Stimulated activated CD8-positive, alpha-beta memory T cell treated with anti-CD3 and anti-CD28 coated beads, Interleukin-15, amount 100 ng/mL, for 1 hour (primary cell): ENCODE measurements at places on chromosomes 1 and 21.

DNA sequence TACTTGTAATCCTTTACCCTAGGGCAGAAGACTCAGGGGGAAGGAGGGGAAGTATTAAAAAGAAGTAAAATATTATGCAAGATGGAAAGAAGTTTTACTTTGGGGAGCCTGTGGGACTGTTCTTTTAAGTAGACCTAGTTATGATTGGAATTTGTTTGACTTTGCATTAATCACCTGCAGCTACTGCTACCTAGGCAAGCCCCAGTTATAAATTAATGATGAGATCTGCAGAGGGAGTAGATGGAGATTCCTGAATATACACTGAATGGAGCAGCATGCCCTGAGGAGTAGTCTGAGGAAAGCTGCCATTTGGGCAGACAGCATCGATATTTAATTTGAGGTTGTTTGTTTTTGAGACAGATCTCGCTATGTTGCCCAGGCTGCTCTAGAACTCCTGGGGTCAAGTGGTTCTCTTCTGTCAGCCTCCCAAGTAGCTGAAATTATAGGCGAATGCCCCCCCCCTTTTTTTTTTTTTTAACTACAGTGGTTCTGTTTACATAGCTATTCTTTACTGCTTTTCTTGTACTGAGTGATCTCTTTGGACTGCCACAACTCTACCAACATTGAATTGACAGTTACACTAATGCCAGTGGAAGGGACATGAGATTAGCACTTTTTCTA lies 81.4 kb upstream of the SERTAD4 start:
- DNase-seq: no peak

DNA sequence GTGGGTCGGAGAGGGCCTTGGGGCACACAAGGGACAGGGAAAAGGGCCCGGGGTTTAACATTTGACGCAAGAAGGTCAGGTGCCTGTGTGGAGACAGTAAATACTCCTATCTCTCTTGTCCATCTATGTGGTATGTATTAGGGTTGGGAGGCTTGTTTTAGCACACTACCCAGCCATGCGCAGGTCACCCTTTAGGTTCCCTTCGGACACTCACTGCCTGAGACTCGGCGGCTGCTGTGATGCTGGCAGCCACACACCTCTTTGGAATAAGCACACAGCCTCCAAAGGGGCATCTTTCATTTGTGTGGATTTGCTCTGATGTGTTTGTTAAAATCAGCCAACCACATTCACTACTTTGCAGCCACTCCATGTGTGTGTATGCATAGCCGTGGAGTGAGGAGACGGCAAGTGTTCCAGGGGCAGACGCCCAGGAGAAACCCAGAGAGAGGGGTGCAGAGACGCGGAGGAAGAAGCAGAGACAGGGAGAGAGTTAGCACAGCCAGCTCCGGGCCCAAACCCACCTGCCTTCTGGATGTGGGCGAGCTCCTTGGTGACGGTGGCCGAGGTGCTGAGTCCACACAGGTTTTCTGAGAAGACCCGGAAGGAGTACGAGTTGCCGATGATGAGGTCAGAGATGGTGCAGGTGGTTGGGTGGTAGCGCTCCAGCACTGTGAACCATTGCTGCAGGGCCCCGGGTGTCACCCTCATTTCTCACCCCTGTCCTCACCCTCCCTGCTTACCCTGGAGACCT lies 5.7 kb downstream of the MYBPH start:
- no peak for DNase-seq

- no peak for DNase-seq
Measured at GRCh38 chr21:33569991-33570390, 18.5 kb downstream of the DONSON start.

GRCh38 chr1:52904927-52905698 lies 16.4 kb downstream of the ECHDC2 start:
- no peak for DNase-seq

DNA sequence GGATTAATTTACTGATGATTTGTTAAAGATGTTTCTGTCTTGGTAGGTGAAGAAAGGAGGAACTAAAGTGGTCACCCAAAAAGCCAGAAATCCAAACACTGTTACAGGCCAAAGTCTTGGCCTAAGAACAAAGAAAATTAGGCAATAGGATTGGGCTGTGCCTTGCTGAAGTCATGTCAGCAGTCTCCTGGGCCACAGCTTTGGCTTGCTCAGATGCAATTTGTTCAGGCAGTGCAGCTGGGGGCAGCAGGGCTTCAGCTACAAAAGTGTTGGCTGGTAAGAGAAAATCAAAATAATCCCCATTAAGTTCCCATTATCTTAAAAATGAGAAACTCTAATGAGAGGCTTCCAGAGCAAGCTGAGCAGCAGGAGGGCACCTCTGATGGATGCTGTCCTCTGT lies 14.0 kb upstream of the RAP1A start:
- DNase-seq: no peak

- DNase-seq: no peak
Measured at GRCh38 chr1:73635021-73635420, 563.0 kb downstream of the LRRIQ3 start.

DNA sequence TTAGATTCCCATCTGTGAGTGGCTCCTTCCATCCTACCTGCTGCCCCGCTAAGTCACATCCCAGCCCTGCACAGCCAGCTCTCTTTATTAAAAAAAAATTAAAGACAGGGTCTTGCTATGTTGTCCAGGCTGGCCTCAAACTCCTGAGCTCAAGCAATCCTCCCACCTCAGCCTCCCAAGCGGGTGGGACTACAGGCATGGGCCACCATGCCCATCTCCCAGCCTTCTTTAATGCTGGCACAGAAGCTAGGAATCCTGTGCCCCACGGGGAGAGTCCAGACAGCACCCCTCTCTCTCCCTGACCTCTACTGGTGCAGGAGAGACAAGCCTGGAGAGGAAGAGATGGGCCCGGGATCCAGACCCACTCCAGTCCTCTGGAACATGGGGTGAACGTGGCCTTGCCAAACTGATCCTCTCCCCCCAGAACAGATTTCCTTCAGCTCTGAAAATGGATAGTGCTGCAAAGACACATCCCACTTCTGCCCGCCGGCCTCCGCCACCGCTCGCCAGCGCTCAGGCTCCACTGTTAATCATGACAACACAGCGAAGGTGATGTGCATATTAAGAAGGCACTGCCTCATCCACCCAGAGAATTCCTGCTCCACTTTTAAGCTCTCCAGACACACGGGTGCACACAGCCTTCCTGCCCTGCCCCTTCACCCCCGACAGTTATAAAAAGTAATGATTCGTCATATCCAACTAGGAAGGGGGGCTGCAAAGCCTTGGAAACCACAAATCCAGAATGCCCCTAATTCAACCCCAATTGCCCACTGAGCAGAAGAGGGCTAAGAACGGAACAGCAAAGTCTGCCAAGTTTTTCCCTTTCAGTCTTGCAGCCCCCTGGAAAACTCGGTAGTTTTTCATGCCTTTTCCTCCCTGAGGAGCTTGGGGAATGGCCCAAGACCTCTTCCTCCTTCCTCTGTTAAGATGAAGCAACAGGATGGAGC lies 68.1 kb downstream of the MRPL37 start:
- DNase-seq: no peak

DNA sequence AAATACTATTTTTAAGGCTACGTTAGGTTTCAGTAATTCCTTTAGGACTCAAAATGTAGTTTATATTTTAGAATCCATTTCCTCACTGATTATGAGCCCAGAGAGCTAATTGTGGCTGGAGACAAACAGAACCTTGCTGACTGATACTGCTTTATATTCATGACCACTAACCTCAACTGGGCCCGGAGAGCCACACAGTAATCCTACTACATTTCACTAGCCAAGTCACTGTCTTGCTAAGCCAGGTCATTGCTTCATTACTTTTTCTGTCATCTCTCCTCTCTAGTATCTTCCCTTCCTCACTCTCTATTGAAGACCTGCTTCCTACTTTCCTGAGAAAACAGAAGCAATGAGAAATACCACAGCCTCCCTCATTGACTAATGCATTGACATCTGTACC lies 24.7 kb downstream of the IL23R start:
- DNase-seq: no peak

GRCh38 chr1:178538192-178538916 lies 25.4 kb downstream of the TEX35 start:
- DNase-seq: no peak

- no peak for DNase-seq
Measured at GRCh38 chr1:201884425-201884824, 4.3 kb upstream of the SHISA4 start.

DNA sequence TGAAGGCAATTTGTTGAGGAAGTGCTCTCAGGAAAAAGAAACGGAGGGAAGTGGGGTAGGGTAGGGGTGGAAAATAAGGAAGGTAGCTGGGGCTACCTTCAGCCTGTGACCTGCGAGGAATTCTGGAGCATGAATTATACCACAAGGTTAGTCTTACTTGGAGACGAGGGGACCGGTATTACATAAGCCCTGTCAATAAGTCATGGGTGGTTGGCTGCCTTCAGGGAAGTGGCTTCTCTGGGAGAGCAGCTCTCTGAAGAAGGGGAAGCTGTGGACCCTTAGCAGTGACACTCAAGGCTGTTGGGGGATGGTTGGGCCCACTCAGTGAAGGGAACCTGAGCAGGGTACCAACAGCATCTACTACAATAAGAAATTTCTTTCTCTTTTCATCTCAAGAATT lies 111.3 kb downstream of the TNFSF18 start:
- no peak for DNase-seq

DNA sequence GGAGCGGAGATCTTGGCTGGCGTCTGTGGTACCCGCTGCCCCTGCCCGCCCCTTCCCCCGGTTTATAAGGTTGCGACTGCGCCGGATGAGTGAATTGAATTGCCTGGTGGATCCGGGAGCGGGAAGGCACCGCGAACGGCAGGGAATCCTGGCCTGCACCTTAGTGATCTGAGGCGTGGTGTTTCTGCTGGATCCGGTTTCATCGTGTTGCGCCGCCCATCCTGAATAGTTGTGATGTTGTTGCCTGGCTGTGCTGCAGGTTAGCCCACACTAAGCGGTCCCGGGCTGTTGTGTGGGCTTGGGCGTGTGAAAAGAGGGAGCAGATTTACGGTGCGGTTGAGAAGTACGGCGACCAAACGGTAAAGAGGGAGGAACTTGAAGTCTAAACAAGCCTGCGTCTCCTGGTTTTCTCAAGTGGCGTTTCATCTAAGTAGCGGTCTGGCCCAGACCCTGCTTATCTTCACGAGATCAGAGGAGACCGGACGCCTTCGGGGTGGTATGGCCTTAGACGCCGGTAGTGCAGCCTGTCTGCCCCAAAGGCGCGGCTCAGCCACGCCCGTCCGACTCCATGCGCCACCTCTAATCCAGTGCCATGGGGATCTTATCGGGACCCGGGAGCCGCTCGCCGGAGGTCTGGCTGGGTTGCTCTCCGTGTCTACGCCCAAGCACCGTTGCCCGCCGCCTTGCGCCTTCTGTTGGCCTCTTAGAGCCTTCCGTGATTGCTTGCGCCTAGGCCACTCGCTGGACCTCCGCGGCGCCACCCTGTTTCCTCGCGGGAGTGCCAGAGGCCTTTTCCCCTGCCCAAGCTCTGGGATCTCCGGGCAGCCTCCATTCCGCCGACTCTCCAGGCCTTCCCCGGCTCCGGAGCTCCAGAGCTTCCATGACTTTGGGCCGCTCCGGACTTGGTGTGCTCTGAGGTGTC lies 87.5 kb upstream of the RHOU start:
- DNase-seq: no peak

DNA sequence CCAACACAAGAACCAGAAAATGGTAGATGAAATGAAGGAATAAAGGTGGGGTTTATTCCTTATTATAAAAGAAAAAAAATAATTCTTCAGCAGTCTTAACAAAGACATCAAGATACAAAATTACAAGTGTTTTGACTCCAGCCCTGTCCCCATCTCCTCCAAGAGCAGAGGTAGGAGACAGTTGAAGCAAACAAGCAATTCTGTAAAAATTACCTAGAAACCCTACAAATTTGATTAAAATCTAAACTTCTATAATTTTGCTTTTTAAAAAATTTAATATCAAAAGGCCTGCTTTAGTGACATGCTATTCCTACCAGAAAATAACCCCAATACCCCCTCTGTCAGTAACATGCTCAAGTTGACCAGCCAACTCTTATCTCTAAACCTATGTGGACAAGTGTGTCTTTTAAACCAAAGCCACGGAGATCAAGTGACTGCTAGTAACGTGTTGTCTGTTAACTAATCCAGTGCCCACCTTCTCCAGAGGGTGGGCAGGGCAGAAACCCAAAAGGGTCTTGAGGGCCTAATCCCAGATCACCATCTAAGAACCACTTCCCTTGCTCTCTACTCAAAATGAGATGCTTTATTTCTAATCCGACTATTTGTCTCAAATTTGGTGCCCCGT lies 8.4 kb downstream of the GLUL start:
- no peak for DNase-seq

DNA sequence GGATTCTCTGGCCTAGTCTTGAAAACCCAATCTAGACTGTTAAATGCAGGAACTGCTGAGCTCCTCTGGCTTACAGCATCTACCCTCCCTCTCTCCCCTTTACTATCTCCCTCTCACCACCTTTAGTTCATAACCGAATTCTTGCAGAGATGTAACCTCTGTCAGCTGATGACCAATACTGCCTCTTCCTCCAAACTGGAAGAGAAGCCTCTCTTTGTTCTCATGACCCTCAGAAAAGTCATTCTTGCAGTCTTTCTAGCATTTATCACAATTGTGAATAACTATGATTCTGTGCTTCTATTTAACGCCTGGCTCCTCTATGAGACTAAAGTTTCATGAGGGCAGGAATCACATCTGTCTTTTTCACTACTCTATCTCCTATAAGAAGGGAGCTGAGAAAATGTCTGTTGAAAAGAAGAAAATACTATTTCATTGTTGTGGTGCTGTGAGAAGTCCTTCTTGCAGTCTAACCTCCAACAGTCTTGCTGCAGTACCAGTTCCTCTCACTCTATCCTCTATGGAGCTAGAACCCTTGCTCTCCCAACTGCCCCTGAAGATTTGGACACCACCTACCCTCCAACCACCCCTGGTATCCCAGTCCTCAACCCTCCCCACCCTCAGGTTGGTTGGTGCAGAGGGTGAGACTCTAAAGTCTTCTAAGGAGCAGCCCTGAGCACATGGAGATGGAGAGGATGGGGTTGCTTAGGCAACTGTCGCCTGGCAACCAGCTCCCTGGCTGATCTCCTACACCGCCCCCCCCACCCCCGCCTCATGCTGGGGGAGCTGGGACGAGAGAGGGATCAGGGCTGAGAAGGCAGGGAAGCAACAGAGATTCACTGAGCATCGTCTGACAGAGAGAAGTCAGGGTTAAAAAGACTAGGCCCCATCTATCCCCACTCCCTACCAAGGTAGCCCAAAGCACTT lies 13.9 kb downstream of the MEF2D start:
- DNase-seq: no peak

GRCh38 chr21:32367158-32367557 lies 25.7 kb downstream of the URB1 start:
- no peak for DNase-seq

GRCh38 chr1:47808612-47809011 lies 188.6 kb downstream of the TRABD2B start:
- DNase-seq: no peak
